ENCODE measurements at places on chromosomes 1 and 21. TPM values are rescaled to one million over a fixed set of nuclear protein-coding genes. Genes with fewer than 3 reads are reported as not detected.

Gene MYBPH
- total RNA-seq = not detected

Gene CNTN2
- total RNA-seq = 0.21 TPM

Gene GPR89A
- total RNA-seq = 43.8 TPM

Gene RGS13
- total RNA-seq = 0.52 TPM

Gene WNT4
- total RNA-seq = not detected

Gene CYP4A22
- total RNA-seq = not detected

Gene PTCH2
- 0.52 TPM for total RNA-seq

Gene FMO4
- 1.6 TPM for total RNA-seq

Gene OR2G6
- total RNA-seq = 0.10 TPM

Gene GRHL3
- total RNA-seq = not detected

Gene C1orf53
- total RNA-seq = not detected

Gene HSPA6
- total RNA-seq = 2.8 TPM

Gene KCNN3
- total RNA-seq = 0.21 TPM

Gene CRTC2
- 31.2 TPM for total RNA-seq

Gene C1QC
- total RNA-seq = 0.52 TPM

Gene ANKRD34A
- total RNA-seq = 0.42 TPM

Gene OR2M3
- total RNA-seq = not detected

Gene C1orf105
- not detected for total RNA-seq

Gene ALDH9A1
- total RNA-seq = 28.7 TPM

Gene DNALI1
- 0.21 TPM for total RNA-seq

Gene TP73
- total RNA-seq = not detected

Gene ATG4C
- total RNA-seq = 6.4 TPM

Gene FAM167B
- not detected for total RNA-seq

Gene DAB1
- 0.42 TPM for total RNA-seq

Gene RNU1-4
- total RNA-seq = under 0.01 TPM

Gene ADIPOR1
- 139 TPM for total RNA-seq

Gene APOBEC4
- 0.10 TPM for total RNA-seq
